ENCODE measurements at places on chromosomes 16 and 17.

- DNase-seq, result no peak
Measured at GRCh38 chr16:54522584-54522983, 236.0 kb upstream of the IRX3 start.

DNA sequence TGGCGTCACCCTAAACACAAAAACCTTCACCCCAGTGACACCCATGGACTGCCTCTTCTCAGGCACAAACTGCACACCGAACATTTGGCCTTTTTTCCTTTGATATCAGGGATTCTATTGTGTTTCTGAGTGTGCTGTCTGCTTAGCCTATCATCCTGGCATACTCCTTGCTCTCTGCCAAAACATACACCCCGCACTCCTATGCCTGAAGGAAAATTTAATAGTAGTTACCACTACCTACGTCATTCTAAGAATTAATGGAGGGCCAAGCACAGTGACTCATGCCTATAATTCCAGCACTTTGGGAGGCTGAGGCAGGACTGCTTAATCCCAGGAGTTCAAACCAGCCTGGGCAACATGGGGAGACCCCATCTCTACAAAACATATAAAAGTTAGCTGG is 19.9 kb upstream of the SLFN13 start:
- DNase-seq, result no peak

- no peak for DNase-seq
Measured at GRCh38 chr17:75383842-75384195, 21.7 kb downstream of the GRB2 start.

DNA sequence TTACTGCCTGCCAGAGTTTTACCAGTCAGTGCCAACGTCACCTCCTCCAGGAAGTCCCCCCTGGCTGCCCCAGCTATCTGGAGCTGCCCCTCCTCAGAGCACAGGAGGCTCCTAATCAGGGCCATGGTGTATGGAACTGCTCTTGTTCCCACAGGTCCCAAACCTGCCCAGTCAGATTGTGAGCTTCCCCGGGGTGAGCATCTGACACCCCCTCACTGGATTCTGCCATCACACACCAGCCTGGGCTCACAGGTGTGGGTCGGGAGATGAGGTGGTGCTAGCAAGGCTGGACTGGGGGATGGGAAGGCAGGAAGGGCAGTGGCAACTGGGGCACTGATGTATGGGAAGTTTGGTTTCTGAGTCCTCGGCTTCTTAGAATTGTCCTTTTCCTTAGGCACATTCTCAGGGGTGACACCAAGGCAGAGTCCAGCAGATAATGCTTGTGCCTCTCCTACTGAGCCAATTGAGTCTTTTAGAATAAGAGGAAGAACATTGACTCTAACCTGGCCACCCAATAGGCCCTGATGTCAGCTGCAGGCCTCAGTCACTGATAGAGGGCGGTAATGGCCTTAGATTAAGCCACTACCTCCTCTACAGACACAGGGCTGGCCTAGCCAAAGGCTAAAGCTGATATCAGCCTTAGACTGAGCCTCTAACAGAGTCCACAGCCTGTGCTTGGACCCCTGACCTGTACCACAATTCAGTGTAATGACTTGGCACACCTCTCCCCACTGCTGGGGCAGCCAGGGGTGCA is 107.9 kb downstream of the WSCD1 start:
- no peak for DNase-seq

- DNase-seq, result no peak
Measured at GRCh38 chr16:70712942-70713341, 27.1 kb upstream of the MTSS2 start.

GRCh38 chr17:32297860-32298259 is 32.2 kb downstream of the RHBDL3 start:
- DNase-seq, result no peak

GRCh38 chr16:72910381-72910780 is 137.5 kb downstream of the ZFHX3 start:
- DNase-seq, result no peak

GRCh38 chr16:20901068-20901435 is 481 bp downstream of the LYRM1 start:
- no peak for DNase-seq

DNA sequence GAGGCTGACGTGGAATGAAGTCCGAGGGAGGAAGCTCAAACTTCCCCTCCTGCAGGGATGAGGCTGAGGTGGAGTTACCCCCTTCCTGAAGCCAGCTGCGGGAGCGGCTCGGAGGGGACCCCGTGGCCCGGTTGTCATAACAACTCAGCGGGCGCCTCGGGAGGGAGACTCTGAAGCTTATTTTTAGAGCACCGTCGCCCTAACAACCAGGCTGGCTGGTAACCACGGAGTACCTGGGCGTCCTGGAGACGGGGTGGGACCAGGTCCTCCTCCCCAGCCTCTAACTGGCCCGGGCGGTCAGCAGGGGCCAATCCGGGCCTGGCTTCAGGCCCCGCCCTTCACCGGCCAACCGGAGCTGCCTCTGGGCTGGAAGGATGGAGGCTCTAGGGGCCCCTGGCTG is 27.7 kb downstream of the NECAB2 start:
- no peak for DNase-seq

GRCh38 chr17:45013021-45013997 is 38.1 kb downstream of the DCAKD start:
- DNase-seq, result no peak

- DNase-seq, result no peak
Measured at GRCh38 chr17:1108765-1109605, 70.8 kb downstream of the ABR start.

GRCh38 chr16:19697756-19698318 is 20.2 kb downstream of the KNOP1 start:
- no peak for DNase-seq

GRCh38 chr16:74991593-74992403 is 6.9 kb upstream of the WDR59 start:
- DNase-seq, result no peak

GRCh38 chr17:51914577-51914976 is 243.9 kb downstream of the CA10 start:
- DNase-seq, result no peak

DNA sequence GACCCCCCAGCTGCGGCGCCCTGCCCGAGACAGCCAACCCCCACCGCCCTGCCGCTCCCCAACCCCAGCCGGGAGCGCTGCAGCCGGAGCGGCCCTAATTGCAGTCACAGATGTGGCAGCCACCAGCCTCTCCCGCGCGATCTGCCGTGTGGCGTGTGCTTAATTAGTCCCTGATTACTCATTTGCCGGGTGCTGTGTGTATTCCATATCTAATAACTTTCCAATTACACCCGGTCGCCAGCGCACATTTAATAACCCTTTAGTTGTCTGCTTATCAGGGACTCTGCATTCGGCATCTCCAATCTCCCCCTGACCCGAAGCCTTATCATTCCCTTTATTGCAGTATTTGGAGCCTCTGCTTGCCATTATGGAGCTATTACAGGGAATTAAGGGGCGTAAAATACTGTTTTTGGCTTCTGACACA is 236.7 kb upstream of the CIBAR2 start:
- no peak for DNase-seq

DNA sequence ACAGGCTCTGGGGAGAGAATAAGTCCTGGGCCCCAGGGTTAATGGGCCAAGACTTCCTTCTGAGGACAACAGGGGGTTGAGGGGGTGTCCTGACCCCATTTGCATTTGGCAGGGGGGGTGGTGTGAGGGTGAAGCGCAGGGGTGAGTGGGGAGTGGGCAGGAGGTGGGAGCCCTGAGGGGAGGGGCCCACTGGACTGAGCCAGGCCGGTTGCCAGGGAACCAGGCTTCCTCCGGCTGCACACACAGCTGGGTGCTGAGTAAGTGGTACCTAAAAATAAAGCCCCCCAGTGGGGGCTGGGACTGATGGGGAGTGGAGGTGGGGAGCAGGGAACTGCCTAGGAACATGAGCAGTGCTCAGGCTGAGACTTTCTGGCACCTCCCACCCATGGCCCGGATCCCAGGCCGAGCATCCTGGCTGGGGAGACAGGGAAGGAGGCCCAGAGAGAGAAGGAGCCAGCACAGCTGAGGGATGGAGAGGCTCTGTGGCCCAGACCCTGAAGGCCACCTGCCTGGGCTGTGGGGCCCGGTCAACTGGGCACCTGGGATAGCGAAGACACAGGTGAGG is 7.5 kb upstream of the RASD1 start:
- DNase-seq, result no peak

DNA sequence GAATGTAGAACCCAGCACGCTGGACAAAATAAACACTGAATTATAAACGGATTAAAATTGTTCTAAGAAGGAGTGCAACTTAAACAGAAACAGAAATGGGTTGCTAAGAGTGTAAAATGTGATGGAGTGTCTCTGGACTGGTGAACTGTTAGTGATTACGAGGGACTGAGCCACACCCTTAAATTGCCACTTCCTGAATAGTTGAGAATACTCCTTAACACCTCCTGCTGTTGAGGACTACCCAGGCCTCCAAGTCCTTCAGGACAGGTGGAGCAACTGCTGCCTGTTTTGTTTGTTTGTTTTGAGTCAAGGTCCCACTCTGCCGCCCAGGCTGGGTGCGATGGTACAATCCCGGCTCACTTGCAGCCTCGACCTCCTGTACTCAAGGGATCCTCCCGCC is 25.8 kb upstream of the IRF8 start:
- DNase-seq, result no peak

DNA sequence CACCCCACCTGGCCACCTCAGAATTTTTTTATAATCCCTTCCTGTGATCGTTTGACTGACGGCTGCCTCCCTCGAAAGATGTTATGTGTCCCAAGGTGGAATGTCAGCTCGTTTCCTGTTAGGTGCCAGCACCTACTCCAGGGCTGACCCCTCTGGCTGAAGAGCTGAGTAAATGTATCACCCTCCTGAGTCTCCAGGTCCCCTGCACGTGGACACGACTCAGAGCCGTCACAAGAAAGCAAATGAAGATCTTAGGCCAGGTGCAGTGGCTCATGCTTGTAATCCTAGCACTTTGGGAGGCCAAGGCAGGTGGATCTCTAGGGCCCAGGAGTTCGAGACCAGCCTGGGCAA is 273.2 kb downstream of the C16orf95 start:
- DNase-seq, result no peak

DNA sequence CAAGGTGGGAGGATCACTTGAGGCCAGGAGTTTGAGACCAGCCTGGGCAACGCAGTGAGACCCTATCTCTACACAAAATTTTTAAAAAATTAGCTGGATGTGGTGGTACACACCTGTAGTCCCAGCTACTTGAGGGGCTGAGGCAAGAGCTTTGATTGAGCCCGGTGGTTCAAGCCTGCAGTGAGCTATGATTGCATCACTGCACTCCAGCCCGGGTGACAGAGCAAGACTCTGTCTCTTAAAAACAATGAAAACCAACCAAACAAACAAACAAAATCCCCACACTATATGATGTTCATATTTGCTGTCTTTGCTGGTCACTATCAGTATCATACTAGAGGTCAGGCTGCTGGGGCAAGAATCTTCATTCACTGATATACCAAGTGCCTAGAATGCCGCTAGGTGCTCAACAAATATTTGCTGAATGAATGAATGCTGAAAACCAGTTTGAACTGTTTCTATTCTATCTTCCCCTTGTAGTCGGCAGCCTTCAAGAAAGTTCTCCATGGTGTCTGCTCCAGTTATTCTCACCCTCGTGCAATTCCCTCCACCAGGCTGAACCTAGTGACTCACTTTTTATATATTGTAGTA is 127.0 kb downstream of the IRX3 start:
- DNase-seq, result no peak

DNA sequence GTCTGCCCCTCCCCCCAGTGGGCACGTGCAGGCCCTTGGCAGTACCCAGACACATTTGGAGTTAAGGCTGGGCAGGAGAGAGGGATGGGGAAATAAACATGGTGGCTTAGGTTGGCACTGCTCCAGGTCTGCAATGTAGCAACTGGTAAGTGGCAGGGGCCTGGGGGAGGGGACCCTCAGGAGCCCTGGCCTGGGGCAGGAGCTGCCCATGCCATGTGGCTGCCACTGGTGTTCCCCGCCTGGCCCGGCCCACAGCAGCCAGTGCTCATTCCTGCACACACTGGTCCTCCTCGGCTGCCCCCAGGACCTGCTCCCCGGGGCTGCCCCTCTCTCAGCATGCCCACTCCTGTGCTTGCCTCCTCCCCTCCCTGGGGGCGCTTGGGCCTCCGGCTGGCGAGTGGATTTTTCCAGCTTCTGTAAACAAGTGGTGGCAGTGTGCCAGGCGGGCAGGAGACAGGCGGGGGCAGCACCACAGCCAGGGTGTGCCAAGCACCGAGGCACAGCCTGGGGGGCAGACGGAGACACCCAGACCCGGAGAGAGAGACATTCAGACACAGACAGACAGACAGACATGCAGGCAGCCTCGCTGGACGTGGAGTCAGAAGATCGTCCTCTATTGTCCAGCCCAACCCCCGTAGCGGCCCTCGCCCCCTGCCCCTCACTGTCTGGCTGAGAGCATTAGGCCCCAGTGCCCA is 9.4 kb downstream of the THRA start:
- DNase-seq, result peak; percentile 65

DNA sequence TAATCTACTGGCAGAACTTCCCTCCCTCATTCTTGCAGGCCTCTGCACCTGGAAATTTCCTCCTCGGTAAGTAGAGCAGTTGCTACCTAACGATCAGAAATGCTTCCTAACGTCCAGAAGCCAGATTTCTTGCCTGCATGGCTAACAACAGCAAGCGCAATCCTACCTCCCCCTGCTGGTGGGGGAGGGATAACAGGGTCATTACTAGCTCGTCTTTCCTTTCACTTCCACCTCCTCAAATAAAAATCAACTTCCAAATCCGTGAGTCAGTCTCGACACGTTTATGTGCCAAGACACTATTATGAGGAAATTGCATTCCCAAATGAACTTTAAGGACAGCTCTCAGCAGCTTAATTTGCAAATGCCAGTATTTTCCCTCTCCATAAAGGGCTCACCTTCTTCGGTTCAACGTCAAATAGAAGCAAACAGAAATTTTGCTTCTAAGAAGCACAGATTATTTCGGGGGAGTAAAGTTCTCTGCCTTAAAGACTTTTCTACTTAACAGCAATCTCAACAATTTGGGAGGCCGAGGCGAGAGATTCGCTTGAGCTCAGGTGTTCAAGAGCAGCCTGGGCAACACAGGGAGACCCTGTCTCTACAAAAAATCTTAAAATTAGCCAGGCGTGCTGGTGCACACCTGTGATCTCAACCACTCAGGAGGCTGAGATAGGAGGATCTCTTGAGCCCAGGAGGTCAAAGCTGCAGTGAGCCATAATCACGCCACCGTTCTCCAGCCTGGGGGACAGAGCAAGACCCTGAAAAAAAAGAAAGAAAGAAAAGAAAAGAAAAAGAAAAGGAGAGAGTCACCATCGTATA is 188.6 kb upstream of the PSMD7 start:
- DNase-seq, result no peak

DNA sequence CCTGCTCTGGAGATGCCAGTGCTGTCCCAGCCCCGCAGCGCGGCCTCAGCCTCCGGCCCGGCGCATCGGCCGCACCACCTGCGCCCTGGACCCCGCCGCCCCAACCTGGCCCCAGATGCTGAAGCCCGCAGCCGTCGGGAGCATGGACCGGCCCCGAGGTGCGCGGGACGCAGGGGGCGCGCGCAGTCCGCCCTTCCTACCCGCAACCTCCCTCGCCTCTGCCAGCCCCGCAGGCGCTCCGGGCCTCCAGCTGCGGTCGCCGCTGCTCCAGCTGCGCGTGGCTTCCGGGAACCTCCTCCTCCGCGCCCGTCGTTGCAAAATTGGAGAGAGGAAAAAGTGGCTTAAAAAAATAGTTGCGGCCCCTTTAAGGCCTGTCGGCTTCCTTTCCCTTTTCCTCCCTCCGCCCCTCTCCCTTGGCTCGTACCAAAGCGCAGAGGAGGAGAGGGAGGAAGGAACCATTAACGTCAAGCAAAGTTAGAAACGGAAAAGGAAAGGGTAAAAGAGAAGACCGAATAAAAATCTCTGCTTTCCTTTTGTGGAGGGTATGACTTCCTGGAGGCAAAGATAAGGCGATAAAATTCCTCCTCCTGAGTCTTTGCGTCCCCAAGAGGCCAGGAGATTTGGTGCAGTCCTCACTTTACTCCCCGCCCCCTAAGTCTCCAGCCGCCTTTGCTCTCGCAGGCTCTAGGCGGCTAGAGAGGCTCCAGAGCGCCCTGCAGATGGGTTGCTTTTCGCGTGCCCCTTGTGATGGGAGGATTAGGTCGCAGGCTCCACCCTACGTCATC is at the start of gene CDIPT:
TSS of gene CDIPT (minus strand) at position 343 of the 785 bp plus-strand sequence. CDS start 369 bp downstream, outside the sequence.
- peak; percentile 58 for DNase-seq
